Islet precursor cell (in vitro differentiated cells): ENCODE measurements at places on chromosomes 2 and 18.

- peak; percentile 52 for DNase-seq
Observed at GRCh38 chr2:10166676-10167292, 44.2 kb downstream of the RRM2 start.

DNA sequence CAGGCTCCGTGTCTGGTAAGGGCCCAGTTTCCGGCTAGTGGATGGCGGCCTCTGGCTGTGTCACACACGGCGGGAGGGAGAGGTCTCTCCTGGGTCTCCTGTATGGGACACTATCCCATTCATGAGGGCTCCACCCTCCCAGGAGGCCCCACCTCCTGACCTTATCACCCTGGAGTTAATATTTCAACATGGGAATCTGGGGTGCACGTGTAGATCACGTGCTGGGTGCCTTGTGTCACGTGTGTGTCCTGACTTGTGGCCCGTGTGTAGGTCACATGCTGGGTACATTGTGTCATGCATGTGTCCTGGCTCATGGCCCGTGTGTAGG lies 9.9 kb downstream of the NEU4 start:
- peak; percentile 12 for DNase-seq

- peak; percentile 50 for DNase-seq
Observed at GRCh38 chr2:46381263-46381849, 84.1 kb downstream of the EPAS1 start.

DNA sequence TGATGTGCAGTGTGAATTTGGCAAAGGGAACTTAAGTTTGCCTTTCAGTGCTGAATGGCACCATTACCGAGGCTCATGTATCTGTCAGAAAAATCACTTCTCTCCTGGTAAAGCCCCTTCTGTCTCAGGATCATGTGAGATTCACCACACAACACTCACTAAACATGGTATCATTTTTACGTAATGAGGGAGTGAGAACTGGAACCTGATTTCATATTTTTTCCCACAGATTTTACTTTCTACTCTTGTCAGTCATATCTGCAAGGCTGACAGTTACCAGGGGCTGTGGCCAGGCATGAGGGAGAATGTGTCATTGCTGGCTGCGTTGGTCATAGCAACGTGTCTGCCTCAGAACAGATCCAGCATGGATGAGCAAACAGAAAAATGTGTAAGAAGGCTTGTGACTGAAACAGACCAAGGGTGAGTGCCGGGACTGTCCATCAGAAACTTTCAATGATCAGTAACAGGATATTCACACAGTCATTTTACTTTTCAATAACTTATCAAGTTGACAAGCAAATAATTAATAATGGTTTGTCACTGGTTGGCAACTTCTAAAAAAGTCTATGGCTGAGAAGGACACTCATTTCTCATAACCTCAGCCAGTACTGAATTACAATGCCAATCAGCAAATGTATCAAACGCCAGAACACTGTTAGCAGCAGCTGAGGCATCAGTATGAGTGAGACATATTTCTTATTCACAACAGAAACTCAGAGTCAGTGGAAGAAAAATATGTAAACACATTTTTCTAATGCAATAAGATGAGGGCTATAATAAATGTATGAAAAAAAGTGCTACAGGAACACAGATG lies 100.5 kb downstream of the CDC42EP3 start:
- DNase-seq: peak; percentile 84

DNA sequence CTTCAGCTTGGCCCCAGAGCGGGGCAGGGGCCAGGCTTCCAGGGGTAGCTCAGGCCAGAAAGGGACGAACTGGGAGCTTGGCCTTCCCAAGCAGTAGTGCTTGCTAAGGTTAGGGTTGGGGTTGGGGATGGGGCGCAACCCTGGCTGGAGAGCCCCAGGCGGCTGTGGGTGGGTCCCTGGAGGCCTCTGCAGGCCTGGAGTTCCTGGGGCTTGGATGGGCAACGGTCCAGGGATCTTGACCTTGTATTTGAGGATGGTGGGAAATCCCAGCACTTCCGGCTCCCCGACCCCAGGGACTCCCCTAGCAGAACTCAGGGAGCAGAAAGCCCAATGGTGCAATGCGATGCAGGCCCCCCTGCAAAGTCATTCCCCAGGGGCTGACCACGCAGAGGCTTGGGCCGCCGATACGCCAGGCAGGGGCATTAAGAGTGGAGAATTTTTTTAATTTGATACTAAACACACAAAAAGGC lies 12.6 kb upstream of the MLPH start:
- DNase-seq: no peak

- no peak for DNase-seq
Observed at GRCh38 chr2:144390424-144391020, 129.4 kb downstream of the ZEB2 start.

- peak; percentile 37 for DNase-seq
Observed at GRCh38 chr2:239466061-239466754, 65.4 kb upstream of the HDAC4 start.

DNA sequence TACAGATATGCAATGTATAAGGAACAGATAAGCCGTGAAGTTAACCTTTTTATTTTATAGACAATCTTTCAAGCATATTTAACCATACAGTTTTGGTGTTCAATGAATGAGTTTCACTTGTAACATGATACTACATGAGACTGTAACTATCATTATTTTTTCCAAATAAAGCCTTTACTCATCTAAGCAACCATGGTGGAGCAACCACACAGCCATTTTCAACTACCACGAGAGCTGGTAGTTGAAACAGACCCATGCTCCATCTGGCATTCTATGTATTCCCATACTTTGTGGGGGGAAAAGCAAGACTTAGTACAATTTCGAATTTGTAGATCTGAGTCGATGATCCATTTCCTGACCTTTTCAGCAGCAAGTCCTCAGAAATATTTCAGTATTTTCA lies 159.3 kb upstream of the RND3 start:
- DNase-seq: no peak

DNA sequence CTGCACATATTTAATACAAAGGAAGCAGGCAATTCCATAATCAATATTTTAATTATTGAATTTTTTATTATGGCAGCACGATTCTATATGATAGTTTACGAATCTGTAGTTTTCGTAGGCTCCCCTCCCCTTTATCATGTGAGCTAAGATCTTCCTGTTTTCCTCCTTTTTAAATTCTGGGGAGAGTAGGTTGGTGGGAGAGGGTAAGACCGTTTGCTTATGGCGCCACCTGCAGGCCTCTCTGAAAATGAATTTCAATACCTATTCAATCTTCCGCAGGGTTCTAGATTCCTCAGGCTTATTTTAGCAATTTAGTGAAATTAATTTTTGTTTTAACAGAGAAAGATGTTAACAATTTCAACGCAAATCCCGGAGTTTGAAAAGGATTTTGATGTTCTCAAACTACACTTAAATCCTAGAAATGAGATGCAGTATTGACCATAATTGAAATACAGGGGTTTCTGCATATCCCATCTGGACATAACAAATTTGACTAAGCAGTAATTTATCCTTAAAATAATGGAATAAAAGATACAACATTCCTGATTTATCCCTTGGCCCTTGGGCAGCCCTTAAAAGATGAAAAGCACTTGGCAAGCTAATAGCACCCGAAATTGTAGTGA lies 12.8 kb upstream of the GBX2 start:
- peak; percentile 73 for DNase-seq

DNA sequence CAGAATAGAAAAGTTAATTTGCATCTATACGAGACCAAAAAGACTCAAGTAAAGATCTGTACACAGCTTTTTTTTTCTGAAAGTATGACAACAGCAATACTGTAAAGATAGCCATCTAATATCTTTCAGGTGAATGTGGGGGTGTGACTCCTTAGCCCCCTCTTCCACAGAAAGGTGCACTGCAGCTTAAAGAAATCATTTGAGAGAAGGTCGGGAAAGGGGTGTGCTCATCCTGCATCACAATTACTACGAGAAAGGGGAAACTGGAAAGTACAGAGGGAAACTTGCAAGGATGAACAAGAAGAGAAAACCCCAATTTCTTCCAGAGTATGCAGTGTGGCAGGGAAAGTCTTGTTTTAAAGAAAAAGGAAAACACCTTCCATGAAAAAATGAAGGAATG lies 255.6 kb downstream of the CCDC178 start:
- DNase-seq: no peak

DNA sequence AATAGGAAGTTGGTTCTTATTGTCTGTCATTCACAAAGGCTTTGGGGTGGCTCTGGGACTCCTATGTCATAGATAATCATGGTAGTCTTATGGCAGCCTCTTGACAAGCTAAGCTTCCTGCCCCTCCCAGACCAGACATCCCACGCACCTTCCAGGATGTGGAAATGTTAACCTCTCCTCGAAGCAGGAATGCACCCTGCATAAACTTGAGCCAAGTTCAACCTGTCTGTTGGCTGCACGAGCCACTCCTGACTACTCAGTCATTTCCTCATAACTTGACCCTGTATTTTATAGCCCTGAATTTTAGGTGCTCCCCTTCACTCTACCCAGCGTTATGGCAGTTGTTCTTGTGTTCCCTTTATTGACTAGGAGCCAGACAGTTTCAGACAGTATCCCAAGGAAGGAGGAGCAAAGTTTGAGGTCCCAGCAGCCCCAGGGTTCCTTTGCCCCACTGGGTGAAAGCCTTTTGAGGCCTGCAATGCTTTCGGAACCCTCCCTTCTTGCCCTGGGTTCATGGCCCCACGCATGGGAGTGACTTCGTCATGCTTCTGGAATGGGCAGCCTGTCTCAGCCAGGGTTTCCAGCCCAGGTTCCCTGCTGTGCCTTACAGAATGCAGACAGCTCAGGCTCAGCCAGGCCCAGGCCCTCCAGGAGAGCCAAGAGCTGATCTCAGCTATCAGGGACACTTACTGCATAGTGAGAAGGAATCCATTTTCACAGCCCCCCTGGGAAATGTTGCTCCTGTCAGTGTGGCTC lies 15.6 kb upstream of the INO80C start:
- DNase-seq: peak; percentile 94
